B cell (primary cell): ENCODE measurements at places on chromosomes 6 and 20. TPM values are rescaled to one million over a fixed set of nuclear protein-coding genes. Genes with fewer than 3 reads are reported as not detected.

DNA sequence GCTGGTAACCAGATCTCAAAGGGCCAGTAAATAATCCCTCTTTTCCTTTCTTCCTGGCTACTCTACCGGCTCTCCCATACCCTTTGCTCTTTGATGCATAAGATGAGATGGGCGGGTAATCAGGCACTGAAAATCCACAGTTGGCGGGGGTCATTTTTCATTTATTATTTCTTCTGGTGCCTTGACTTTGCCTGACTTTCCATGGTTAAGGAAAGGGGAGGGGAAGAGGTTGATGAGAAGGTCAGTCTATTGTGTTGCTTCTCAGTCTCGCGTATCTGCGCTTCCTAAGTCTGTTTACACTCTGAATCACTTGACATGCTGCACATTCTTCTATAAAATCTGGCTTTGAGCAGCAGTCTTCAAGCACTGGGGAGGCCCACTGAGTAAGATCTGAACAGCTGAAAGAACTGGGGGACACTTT, 121.1 kb upstream of the HDGFL1 start:
- no peaks in the 10 kb centered on the region for H3K36me3 ChIP-seq
- no peaks in the 10 kb centered on the region for H3K4me1 ChIP-seq
- H3K27ac ChIP-seq: no peak overlapping the region
- no peak overlapping the region for H3K4me3 ChIP-seq
- DNase-seq: no peak

GRCh38 chr6:162622572-162622971, 105.0 kb downstream of the PRKN start:
- DNase-seq: no peak
- H3K27me3 ChIP-seq: no peaks in the 10 kb centered on the region
- H3K4me1 ChIP-seq: no peaks in the 10 kb centered on the region
- no peak overlapping the region for H3K4me3 ChIP-seq

- no peak overlapping the region for H3K27ac ChIP-seq
- H3K36me3 ChIP-seq: no peaks in the 10 kb centered on the region
- no peaks in the 10 kb centered on the region for H3K4me1 ChIP-seq
- no peaks in the 10 kb centered on the region for H3K27me3 ChIP-seq
- no peak for DNase-seq
These were observed 65.4 kb downstream of the OR2J2 start for GRCh38 chr6:29236060-29236459.

Gene CCN6
- not detected in 2 replicates for total RNA-seq

GRCh38 chr6:135576055-135576454, 78.5 kb upstream of the AHI1 start:
- H3K4me1 ChIP-seq: peaks cover 4% of the 10 kb centered on the region
- no peak overlapping the region for H3K4me3 ChIP-seq
- no peak overlapping the region for H3K27ac ChIP-seq
- DNase-seq: no peak
- H3K36me3 ChIP-seq: no peaks in the 10 kb centered on the region

- DNase-seq: no peak
- no peaks in the 10 kb centered on the region for H3K36me3 ChIP-seq
- no peaks in the 10 kb centered on the region for H3K27me3 ChIP-seq
- no peak overlapping the region for H3K4me3 ChIP-seq
- no peaks in the 10 kb centered on the region for H3K4me1 ChIP-seq
- no peak overlapping the region for H3K27ac ChIP-seq
These were observed 270.5 kb upstream of the PLN start for GRCh38 chr6:118277631-118278030.

Gene IRF4
- total RNA-seq: 129 and 142 TPM in 2 replicates
